ENCODE measurements at places on chromosomes 1 and 21.
A peak's percentile ranks its signal among the peaks of the same experiment; 100 is the strongest.

DNA sequence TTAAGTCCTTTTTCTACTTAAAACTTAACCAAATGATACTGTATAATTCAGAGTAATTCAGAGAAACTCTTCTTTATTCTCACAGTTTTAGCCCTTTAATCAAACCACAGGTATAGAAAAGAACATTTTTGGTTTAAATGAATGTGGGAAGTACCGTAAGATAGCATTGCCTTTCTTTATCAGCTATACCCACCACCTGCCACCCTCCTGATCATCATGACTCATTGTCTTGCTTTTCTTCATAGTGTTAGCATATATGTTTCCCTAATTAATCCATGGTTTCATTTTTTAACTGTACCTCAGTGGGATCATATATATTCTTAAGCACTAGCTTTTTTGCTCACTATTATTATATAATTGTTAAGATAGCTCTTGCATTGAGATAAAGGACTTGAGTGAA, 27.5 kb upstream of the ANGPTL1 start:
- DNase-seq = no peak

GRCh38 chr1:88890791-88891317, 513 bp downstream of the GTF2B start:
- DNase-seq = no peak

GRCh38 chr1:164560121-164560541, 1.1 kb downstream of the PBX1 start:
- no peak for DNase-seq

GRCh38 chr1:64245495-64245894, 42.1 kb downstream of the UBE2U start:
- no peak for DNase-seq

DNA sequence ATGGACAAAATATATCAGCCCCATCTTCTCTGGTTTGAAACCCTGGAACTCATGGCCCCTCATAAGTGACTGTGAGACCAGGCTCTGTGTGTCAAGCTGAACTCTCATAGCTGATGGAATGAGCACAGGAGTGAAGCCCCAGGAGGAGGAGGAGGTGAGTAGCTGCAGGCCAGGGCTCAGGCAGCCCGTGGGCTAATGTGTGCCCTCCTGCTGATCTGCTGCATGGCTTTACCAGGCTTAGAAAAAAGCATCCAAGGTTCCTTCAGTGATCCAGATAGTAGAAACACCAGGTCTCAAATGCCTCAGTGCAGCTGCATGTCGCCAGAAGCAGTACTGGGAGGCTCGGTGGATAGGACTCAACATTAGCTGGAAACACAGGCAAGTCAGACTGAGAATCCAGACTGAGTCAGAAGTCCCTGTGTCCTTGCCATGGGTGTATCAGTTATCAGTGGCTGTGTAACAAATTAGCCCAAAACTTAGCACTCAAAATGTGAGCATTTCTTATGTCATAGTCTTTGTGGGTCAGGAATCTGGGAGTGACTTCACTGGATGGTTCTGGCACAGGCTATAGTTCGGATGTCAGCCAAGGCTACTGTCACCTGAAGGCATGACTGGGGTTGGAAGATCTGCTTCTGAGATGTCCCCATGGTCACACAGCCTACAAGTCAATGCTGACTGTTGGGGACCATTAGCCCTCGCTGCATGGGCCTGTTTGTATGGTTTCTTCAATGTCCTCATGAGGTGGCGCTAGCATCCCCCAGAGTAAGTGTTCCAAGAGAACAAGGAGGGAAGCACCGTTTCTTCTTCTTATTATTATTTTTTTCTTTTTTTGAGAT, 255.4 kb upstream of the IRF2BP2 start:
- no peak for DNase-seq

GRCh38 chr1:10943991-10944730, 68.3 kb upstream of the TARDBP start:
- DNase-seq = no peak

DNA sequence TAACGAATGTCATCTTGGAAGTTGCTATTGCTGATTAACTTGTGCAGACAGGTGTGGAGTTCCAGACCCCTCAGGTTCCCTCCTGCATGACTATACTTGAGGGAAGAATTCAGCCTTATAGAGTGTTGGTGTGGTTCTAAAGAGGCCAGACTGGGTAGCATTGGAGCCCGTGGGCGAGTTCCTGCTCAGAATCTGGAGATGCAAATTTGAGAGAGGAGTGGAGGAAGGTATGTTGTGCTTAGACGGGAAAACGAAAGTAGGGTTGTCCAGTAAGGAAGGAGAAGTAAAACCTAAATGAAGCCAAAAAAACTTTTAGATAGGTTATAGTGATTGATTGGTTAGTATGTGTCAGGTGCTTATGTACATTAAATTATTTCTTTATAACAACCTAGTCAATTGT, 79.2 kb downstream of the ZNF326 start:
- no peak for DNase-seq

DNA sequence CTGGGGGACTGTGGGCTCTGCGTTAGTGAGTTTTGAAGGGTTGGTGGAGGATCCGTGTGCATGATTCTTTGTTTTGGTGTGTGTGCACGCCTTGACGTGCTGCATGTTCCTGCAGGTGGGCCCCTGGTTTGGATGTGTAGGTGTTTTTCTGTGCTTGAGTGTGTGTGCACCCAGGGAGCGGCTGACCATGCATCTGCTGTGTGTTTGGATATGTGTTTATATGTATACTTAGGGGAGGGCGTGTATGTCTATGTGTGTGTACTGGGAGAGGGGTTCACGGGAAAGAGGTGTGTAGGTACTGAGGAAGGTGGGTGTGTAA, 1.1 kb downstream of the VANGL2 start:
- DNase-seq = no peak

GRCh38 chr1:92698932-92699331, 86.0 kb downstream of the EVI5 start:
- peak; percentile 29 for DNase-seq

GRCh38 chr1:91831132-91831930, 54.6 kb downstream of the TGFBR3 start:
- no peak for DNase-seq

DNA sequence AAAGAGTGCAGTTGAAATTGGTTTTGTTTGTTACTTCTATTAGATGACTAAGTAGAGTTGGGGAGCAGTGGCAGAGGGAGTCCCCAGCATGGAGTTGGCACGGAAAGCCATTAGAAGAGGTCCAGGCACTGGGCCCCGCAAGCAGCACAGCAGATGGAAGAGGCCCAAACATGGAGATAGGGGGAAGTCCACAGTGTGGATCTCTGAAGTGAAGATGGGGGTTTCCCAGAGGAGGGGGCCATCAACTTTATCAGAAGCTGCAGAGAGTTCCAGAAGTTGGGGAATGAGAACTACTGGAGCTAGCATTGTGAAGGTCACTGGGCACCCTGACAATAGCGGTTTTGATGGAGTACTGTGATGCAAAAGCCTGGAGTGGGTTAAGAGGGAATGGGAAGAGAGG, 30.6 kb downstream of the PAFAH2 start:
- DNase-seq = no peak

DNA sequence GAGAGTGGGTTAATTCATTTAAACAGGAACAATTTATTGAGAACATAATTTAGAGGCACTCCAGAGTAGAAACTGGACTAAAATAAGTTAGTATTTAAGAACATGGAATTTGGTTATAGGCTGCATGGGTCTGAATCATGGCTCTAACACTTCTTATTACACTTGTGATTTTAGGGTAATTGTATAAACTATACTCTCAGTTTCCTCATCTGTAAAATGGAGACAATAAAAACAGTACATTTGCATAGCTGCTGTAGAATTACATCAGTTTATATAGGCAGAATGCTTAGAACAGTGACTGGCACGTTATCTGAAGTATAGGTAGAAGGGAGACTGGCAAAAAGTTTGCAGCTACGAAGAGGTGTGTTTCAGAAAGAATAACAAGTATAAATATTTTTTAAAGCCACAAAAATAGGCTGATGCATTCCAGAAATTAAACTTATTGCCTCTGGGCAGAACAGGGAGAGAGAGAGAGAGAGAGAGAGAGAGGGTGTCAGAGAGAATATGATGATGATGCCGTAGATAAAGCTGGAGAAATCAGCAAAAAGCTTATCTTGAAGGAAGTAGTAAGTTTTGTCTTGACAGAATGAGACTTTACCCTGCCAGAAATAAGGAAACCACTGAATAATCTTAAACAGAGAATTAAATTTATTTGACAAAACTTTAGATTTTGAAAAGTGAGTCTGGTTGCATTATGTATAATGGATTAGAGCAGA, 8.1 kb upstream of the OR6K3 start:
- no peak for DNase-seq

DNA sequence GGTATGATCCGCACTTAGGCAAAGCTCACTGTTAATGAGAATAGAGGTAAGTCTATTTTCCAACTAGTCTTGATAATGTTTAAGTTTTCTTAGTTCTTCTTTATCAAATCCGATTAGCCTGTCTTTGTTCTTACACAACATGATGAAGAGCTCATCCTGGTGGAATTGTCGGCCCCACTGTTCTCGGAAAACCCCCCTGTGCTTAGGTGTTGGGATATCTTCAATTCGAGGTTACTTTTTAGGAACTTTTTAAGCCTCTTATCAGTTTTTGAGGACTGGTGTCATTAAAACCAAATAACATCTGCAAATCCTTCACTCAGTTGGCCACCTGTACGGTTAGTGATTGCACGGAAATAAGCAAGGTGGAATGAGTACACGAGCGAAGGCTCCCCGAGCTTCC, 60.7 kb upstream of the KIF26B start:
- DNase-seq = no peak

DNA sequence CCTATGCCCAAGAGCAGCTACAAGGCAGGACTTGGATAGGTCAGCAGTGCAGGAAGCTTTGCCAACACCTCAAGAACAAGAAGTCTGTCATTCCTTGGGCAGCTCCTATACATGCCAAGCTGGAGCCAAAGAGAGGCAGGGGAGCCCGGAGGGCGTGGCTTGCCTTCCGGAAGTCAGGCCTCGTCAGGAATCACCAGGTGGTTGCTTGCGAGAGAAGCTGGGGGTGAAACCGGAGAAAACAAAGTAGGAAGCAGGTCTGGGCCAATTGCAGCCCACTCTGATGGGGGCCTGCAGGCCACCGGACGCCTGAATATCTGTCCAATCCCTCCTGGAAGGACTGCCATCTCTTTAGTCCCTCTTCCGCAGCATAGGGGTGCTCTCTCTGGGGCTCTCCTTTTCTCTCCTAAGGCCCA, 794 bp upstream of the FAM76A start:
- DNase-seq = peak; percentile 18

DNA sequence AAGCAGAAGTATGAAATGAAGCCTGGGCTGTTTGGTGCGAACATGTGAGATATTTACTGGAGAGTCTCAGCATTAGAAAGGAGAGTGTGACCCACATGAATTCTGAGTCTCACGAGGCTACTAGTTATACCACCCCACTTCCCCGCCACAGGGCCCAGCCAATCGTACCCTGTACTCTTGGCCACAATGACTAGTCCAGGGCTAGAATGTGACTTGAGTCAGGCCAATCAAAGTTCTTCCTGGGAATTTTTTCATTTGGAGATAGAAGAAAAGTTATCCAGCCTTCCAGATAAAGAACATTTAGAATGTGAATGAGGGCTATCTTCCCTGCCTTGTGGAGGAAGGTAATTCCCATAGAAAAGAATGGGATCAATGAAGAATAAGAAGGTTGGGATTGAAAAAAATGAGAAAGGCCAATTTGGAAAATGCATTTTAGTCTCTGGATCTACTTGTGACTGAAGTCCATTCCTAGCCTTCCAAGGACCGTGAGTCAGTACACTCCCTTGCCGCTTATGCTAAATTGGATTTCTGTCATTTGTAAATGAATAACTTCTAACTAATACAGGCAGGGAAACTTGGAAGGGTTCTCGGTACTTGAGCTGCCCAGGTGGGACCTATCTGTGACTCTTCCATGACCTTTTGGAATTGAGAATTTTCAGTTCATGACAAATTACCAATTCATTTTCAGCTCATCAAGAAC, 12.3 kb upstream of the RIMKLA start:
- no peak for DNase-seq

DNA sequence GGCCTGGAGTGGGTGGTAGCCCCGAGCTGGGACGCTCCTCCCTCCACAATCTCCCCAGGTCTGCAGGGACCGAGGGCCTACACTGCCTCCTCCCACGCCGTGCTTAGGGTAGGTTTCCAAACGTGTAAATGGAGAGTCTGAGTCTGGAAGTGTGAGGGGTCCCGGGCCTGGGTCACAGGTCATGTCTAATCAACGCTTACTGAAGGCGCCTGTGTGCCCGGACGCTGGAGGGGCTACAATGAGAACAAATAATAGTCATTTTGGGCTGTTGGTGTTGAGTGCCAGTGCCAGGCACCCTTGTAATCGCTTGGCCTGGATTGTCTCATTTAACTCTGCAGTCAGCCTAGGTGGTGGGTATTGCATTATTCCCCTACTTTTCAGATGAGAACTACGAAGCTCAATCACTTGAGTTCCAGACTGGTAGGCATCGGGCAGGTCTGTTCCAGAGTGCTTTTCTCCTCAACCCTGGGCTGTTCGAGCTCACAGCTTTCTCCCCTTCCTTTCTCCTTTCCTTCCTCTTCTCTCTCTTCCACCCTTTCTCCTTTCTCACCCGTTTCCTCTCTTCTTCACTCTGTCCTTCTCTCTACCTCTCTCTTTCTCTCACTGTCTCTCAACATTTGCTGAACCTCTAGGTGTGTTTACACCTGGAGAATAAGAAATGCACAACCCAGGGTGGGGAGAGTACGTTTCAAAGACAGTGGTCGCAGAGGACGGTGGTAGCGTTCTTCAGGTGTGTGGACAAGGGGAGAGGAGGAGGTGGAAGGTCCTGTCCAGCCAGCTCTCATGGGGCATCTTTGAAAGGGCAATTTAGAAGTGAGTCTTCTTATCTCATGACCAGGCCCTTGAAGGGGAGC, 883 bp downstream of the SLC66A1 start:
- no peak for DNase-seq

- no peak for DNase-seq
Observed at GRCh38 chr1:218617986-218618385, 272.9 kb downstream of the TGFB2 start.

DNA sequence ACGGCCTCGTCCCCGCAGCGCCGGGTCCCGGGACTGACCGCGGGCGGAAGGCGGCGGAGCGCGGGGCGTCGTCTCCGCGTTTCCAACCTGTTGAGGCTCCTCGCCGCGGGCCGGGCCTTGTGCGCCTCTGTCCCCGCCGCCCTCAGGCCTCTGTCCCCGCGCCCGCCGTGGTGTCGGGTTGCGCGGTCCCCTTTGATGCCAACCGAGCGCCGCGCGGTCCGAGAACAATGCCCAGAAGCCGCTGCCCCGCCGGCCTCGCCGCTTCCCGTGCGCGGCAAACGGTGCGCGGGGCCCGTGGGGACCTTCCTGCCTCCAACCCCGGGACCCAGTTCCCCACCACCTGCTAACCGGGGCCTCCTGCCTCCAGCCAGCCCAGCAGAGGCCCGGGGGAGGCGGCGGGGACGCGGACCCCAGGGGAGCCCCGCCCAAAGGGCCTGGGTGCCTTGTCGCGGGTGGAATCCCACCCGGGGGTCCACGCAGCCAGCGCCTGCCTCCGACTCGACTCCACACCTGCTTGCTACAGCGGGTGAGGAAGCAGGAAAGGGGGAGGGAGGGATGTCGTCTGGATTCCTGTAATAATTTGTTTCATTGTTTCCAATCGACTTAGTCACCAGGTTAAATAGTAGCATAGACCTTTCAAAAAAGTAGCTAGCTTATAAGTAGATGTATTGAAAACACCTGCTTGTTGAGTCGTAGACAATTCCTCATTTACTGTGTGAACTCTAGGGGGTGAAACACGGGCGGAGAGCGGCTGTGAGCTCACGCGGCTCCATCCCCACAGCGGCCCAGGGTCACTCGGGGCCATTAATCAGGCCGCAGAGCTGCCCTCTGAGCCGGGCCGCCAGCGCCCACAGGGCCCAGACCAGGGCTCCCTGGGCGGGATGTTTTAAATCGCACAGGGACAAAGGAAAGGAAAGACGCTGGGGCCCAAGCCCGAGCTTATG, 1.1 kb downstream of the COL18A1 start:
- peak; percentile 30 for DNase-seq

All from left ventricle myocardium inferior (tissue), 1 donor.